ENCODE measurements at places on chromosomes 13 and 19. TPM values are rescaled to one million over a fixed set of nuclear protein-coding genes. Genes with fewer than 3 reads are reported as not detected.

The TSHZ3 gene
- polyA plus RNA-seq: 41.4 TPM

DNA sequence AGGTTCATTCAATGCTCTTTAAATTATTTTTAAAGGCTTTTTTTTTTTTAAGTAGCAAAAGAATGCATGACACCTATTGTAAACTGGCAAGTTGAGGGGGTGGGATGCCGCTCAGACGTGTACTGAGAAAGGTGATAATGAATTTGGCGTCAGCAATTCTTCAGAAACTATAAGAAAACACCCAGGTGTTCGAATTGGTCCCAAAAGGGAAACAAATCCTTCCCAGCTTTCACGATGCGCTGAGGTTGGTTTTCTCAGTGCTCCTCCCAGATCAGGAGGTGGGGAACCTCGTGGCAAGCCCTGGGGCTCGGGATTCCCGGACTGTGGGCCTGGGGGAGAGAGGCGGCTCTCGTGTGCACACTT is 543 bp upstream of the FAM124A start:
- H3K27ac ChIP-seq: no peak overlapping the region
- H3K4me1 ChIP-seq: peaks cover 21% of the 10 kb centered on the region
- H3K27me3 ChIP-seq: peaks cover 40% of the 10 kb centered on the region
- peak overlapping the region; percentile 58 for H3K4me3 ChIP-seq

DNA sequence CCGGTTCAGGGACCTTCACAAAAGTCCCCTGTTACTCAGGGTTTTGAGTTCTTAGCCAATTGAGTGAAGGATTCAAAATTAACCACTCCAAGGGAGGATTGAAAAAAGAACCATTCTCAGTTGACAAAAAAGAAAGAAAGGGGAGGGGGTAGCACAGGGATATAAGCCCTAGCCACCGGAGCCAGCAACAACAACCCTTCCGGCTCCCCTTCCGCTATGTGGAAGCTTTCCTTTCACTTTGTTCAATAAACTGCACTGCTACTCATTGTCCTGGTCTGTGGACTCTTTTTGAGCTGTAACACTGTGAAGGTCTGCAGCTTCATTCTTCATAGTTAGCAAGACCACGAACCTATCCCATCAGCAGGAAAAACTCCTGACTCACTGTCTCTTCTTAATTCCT is 1488.1 kb upstream of the PRR20A start:
- H3K27me3 ChIP-seq: no peaks in the 10 kb centered on the region
- no peak overlapping the region for H3K27ac ChIP-seq
- H3K4me1 ChIP-seq: no peaks in the 10 kb centered on the region
- H3K4me3 ChIP-seq: no peak overlapping the region

- no peaks in the 10 kb centered on the region for H3K27me3 ChIP-seq
- H3K36me3 ChIP-seq: no peaks in the 10 kb centered on the region
- no peak for DNase-seq
- no peak overlapping the region for H3K27ac ChIP-seq
- no peaks in the 10 kb centered on the region for H3K4me1 ChIP-seq
Measured at GRCh38 chr19:6694147-6694815, 24.3 kb upstream of the TNFSF14 start.

The NRTN gene
- 1.2 TPM for polyA plus RNA-seq

DNA sequence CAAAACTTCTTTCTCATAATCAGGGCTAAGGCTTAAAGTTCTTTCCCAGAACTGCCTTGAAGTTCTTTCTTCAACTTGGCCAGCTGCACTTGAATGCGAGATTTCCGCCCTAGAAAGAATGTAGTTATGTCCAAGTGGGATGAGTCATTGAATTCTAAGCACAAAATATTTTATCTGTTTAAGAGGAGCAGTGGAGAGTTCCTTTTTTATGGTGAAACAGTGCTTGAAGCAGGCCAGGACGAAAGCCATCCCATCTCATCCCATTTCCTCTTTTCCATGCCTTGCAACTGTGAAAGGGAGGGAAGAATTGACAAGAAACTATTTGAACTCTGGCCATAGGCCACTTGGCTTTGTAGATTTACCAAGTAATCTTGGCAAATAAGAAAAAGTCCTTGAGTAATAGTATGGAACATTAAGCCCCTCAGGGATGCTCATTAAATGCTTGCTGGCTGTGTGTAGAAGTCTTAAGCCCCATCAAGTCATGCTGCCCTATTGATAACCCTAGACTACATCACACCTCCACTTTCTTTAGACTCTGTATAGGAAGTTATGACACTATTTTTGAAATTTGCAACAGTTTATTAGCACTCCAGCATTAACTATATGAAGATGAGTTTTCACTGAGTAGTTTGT is 174.5 kb downstream of the KCTD12 start:
- peak; percentile 88 for DNase-seq
- no peaks in the 10 kb centered on the region for H3K27me3 ChIP-seq
- no peaks in the 10 kb centered on the region for H3K36me3 ChIP-seq
- peaks cover 13% of the 10 kb centered on the region for H3K4me1 ChIP-seq
- peak overlapping the region; percentile 64 for H3K27ac ChIP-seq

DNA sequence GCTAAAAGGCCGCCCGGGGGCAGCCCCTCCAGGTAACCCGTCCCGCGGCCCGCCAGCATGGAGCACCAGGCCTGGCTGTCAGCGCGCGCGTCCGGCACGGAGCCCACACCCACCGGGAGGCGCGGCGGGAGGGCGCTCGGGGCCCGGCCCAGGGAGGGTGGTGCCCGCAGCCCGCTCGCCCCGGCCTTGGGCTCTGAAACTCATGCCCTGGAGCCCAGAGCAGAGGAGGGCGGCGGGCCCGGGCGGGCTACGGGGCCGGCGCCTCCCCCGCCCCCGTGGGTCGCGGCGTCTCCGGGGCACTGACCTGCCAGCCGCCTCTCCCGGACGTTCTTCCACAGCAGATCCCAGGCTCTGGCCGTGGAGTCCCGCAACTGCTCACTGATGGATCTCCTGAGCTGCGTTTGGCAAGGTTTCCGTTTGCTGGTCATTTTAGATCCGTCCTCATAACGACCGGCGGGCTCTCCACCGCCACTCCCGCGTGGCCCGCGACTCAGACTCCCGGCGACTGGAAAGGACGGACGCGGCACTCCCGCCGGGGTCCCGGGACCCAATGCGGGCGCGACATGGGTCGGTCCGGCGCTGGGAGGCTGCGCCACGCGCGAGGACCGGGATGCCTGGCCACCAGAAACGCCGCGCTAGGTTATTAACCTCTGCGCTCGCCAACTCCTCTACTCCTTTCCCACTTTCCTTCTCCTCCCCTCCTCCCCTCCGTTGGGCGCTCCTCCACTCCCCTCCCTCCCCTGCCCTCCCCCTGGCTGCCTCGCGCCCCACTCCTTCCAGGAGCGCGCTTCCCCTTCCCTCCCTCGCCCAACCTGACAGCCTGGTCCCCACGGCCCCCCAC is 64.7 kb upstream of the STARD13 start:
- H3K4me1 ChIP-seq: peaks cover 45% of the 10 kb centered on the region
- peak overlapping the region; percentile 70 for H3K4me3 ChIP-seq
- peaks cover 17% of the 10 kb centered on the region for H3K27me3 ChIP-seq
- DNase-seq: peak; percentile 89

DNA sequence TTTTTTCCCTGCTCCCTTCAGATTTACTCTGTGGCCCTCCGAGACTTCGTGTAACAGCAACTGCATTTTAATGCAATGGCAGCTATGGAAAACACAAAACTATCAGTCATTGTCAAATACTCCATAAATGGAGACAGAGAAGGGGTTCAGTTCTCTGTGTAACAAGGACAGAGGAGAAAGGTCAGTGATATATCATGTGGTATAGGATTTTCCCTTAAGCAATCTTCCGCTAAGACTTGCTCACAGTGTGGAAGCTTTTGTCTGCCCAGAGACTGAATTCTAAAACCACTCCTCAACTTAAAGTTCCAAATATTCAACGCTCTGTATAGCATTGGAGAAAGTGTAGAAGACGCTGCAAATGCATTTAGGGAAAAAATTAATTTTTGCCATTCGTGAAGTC is 111.3 kb upstream of the EDNRB start:
- H3K36me3 ChIP-seq: no peaks in the 10 kb centered on the region
- H3K4me3 ChIP-seq: no peak overlapping the region
- H3K27ac ChIP-seq: no peak overlapping the region
- H3K27me3 ChIP-seq: no peaks in the 10 kb centered on the region
- DNase-seq: no peak

DNA sequence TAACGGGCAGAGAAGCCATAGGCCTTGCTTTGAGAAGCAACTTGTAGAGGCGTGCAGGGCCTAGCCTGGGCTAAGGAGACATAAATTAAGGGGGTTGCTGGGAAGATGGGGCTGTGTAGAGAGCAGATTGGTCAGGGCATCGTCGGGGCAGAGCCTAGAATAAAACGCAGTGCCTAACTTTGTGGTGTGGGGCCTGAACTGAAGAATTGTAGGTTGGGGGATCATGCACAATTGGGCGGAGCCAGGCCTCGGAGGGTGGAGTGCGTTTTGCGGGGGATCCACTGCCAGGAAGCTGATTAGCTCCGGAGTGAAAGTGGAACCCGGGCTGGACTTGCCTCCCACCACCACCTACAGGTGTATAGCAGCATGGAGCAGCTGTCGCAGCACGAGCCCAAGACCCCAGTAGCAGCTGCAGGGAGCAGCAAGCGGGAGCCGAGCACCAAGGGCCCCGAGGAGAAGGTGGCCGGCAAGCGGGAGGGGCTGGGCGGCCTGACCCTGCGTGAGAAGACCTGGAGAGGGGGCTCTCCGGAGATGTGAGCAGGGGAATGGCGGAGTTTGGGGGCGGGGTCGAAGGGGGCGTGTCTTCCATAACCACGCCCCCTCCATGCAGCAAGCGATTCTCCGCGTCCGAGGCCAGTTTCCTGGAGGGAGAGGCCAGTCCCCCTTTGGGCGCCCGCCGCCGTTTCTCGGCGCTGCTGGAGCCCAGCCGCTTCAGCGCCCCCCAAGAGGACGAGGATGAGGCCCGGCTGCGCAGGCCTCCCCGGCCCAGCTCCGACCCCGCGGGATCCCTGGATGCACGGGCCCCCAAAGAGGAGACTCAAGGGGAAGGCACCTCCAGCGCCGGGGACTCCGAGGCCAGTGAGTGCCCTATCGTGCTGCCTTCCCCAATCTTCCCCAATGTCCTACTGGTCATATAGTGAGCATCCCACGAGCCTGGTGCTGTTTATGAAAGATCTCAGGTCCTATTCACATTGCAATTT is 13.8 kb downstream of the DNASE2 start:
- H3K36me3 ChIP-seq: no peaks in the 10 kb centered on the region
- H3K27ac ChIP-seq: no peak overlapping the region
- peak overlapping the region; percentile 26 for H3K4me3 ChIP-seq
- H3K27me3 ChIP-seq: peaks cover 10% of the 10 kb centered on the region

DNA sequence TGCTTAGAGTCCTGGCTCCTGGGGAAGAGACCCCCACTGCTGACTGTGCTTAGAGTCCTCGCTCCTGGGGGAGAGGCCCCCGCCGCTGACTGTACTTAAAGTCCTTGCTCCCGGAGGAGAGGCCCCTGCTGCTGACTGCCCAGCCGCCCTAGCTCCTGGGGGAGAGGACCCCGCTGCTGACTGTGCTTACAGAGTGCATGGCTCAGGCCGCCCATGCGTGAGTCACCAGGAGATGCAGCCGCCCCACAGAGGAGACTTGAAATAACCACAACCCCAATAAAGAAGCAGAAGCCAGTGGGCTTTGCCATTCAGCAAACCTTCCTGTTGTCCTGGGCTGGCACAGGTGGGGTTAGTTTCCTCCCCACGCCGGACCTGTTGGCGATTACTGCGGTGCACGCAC is 79.2 kb upstream of the C13orf46 start:
- no peak overlapping the region for H3K4me3 ChIP-seq
- peaks cover 46% of the 10 kb centered on the region for H3K4me1 ChIP-seq
- no peaks in the 10 kb centered on the region for H3K27me3 ChIP-seq
- peaks cover 33% of the 10 kb centered on the region for H3K36me3 ChIP-seq

GRCh38 chr19:42051166-42052115 is 18.6 kb downstream of the GRIK5 start:
- H3K27ac ChIP-seq: no peak overlapping the region
- H3K27me3 ChIP-seq: no peaks in the 10 kb centered on the region
- H3K4me3 ChIP-seq: no peak overlapping the region
- no peaks in the 10 kb centered on the region for H3K36me3 ChIP-seq
- DNase-seq: peak; percentile 53

DNA sequence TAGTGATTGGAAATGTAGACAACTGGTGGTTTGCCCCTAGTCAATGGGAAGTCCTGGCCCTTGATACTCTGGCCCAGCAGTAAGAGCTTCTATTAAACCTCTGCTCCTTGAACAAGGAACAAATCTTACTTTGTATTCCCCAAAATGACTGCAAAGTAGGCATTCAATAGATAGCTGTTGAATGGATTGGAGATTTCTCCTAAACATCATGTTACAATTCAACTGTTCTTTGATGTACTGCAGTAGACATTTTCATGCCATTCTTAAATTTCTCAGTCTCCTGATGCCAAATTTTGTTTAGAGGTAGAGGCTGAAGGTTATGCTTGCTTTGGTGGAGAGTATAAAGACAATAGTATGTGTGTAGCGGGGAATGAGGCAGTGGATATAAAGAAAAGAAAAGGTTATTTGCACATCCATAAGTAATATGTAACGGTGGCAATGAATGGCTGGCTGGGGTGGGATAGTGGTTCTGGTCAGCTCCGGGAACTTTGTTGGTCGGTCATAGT is 12.8 kb downstream of the MIR17HG start:
- no peak overlapping the region for H3K4me3 ChIP-seq
- DNase-seq: no peak
- no peaks in the 10 kb centered on the region for H3K4me1 ChIP-seq
- no peak overlapping the region for H3K27ac ChIP-seq
- H3K36me3 ChIP-seq: peaks cover 17% of the 10 kb centered on the region

The LRFN3 gene
- 13.3 TPM for polyA plus RNA-seq

The ZNF681 gene
- 6.8 TPM for polyA plus RNA-seq

- H3K4me1 ChIP-seq: no peaks in the 10 kb centered on the region
- H3K36me3 ChIP-seq: no peaks in the 10 kb centered on the region
- H3K27me3 ChIP-seq: no peaks in the 10 kb centered on the region
- H3K4me3 ChIP-seq: no peak overlapping the region
Measured at GRCh38 chr19:51398096-51398704, 7.8 kb upstream of the C19orf84 start.

The TRPM4 gene
- polyA plus RNA-seq: 30.2 TPM

DNA sequence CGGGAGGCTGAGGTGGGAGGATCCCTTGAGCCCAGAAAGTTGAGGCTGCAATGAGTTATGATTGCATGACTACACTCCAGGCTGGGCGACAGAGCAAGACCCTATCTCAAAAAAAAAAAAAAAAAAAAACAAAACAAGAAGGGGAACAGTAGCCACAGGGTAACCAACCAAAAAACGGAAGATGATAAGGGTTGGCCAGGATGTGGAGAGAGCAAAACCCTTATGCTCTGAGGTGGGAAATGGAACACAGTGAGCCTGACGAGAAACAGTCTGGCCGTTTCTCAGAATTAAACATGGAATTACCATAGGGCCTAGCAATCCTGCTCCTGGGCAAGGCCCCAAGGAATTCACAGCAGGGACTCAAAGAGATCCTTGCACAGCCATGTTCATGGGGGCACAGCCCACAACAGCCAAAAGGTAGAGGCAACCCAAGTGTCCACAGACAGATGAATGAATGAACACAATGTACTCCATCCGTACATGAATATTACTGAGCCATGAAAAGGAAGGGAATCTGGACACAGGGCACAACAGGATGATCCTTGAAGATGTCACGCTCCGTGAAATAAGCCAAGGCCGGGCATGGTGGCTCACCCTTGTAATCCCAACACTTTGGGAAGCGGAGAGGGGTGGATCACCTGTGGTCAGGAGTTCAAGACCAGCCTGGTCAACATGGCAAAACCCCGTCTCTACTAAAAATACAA is 11.3 kb downstream of the NMRK2 start:
- no peak for DNase-seq
- no peak overlapping the region for H3K27ac ChIP-seq
- H3K36me3 ChIP-seq: no peaks in the 10 kb centered on the region
- no peaks in the 10 kb centered on the region for H3K4me1 ChIP-seq
- no peak overlapping the region for H3K4me3 ChIP-seq
- no peaks in the 10 kb centered on the region for H3K27me3 ChIP-seq

The GRK1 gene
- 1.7 TPM for polyA plus RNA-seq

GRCh38 chr19:45774765-45775164 is 5.7 kb upstream of the SIX5 start:
- H3K4me3 ChIP-seq: no peak overlapping the region
- H3K27ac ChIP-seq: no peak overlapping the region
- H3K36me3 ChIP-seq: peaks cover 35% of the 10 kb centered on the region
- H3K27me3 ChIP-seq: no peaks in the 10 kb centered on the region
